ENCODE measurements at places on chromosomes 4 and X.

DNA sequence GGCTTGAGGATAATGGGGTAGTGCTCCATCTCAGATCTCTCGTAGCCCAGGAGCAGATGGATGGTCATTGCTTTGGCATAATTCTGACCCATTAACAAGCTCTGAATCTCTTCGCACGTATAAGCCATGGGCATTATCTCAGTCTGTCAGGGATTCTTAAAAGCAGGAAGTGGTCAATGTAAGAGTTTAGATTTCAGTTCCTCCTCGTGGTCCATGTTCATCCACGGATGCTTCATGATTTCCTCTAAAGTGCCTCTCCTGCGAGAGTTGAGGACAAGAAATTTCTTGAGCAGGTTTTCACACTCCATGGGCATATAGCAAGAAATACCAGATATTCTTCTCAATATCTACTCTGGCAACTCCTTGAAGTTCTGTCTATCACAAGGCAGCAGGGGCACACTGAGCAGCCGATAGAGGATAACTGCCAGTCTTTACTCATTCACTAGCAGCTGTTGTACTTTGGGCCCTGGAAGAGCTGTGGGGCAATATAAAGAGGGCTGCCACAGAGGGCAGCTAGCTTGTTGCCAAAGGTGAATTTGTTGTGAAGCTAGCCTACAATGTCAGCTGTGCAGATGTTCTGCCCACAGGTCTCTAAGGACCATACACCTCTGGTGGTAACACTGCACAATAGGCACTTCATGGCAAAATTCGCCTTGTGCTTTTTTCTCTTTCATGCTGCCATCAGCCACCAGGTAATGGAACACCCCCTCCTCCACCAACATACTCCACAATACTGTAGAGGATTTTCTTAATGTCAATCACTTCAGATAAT, 52.0 kb upstream of the WDR17 start:
- DNase-seq, result peak; percentile 10

GRCh38 chrX:24859211-24859841, 156.4 kb downstream of the ARX start:
- DNase-seq, result no peak

DNA sequence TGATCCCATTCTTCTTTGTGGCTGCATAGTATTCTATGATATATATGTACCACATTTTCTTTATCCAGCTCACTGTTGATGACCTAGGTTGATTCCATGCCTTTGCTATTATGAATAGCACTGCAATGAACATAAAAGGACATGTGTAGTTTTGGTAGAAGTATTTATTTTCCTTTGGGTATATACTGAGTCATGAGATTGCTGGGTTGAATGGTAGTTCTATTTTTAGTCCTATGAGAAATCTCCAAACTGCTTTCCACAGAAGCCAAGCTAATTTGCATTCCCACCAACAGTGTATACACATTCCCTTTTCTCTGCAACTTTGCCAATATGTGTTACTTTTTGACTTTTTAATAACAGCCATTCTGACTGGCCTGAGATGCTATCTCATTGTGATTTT, 278.3 kb downstream of the PCDH18 start:
- no peak for DNase-seq

DNA sequence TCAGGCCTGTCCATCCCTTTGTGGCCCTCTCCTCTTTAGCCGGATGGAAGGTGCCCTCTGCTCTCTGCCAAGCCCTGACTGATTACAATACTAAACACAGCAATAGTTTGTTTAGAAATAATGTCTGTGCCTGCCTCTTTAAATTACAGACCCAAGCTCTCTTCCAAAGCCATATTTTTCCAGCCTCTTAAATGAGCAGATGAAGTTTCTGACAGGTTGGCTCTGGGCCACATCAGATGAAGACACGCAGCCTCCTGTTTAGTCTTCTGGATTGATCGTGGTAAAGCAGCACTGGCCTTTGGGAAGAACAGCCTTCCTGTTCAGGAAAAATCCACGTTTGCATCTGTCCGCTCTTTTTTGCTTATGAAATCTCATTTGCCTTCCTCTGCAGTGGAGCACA, 133.6 kb downstream of the CPE start:
- DNase-seq, result no peak

GRCh38 chr4:8070736-8071718, 87.6 kb downstream of the ABLIM2 start:
- DNase-seq, result no peak
